Left kidney (tissue), 8 donors: ENCODE measurements at places on chromosomes 7 and 10. TPM values are rescaled to one million over a fixed set of nuclear protein-coding genes. Genes with fewer than 3 reads are reported as not detected.
A peak's percentile ranks its signal among the peaks of the same experiment; 100 is the strongest.

- DNase-seq, result no peak
Measured at GRCh38 chr7:43309706-43310022, 197.2 kb downstream of the HECW1 start.

DNA sequence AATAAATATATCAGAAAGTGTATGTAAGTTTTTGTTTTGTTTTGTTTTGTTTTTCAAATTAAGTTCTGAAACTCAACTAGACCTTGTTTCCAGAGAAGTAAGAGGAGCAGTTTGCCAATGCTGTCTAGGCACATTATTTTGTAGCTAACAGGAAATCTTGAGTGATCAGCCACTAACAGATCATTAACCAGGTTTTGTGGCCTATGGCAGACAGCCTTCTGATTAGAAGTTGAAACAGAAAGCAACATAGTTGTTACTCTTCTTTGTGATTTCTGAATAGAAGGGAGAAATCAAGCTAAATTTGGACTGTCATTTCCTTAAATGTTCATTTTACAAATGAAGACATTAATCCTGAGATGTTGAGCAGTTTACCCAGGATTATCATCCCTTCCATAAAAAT is 142.6 kb downstream of the PLXDC2 start:
- no peak for DNase-seq

- DNase-seq, result peak; percentile 72
Measured at GRCh38 chr7:45923290-45923689, 2.2 kb upstream of the IGFBP3 start.

DNA sequence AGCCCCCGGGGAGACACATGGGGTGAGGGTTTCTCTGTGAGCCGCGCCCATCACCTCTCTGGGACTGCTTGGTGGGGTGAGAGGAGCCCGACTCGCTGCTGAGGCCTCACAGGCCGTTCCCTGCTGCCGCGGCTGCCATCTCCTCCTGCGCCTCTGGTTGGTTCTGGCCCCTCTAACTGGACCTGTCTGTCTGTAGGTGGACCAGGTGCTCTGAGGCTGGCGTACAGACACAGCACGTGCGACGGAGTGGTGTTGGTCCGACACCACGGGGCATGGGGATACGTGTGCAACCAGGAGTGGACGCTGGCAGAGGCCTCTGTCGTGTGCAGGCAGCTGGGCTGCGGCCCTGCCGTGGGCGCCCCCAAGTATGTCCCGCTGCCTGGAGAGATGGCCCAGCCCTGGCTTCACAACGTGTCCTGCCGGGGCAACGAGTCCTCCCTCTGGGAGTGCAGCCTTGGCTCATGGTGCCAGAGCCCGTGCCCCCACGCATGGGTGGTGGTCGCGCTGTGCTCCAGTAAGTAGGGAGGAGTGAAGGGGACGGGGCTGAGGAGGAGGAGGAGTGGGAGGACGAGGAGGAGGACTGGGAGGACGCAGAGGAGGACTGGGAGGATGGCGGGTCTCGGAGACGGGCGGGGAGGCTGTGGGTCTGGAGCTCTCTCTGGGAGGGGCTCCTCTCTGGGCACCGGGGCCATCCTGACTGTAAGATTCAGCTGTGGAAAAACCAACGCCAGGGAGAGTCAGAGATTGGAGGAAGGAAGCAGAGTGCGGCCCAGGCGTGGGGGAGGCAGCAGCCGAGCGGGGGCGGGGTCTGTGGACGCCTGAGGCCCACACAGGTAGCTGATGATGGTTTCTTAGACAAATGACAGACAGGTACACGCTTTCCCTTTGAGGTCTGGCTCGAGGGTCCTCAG is 2.6 kb downstream of the SCART1 start:
- DNase-seq, result no peak

- no peak for DNase-seq
Measured at GRCh38 chr7:23472956-23473843, 2.9 kb upstream of the IGF2BP3 start.

- DNase-seq, result no peak
Measured at GRCh38 chr10:95247200-95247880, 43.5 kb downstream of the PDLIM1 start.

DNA sequence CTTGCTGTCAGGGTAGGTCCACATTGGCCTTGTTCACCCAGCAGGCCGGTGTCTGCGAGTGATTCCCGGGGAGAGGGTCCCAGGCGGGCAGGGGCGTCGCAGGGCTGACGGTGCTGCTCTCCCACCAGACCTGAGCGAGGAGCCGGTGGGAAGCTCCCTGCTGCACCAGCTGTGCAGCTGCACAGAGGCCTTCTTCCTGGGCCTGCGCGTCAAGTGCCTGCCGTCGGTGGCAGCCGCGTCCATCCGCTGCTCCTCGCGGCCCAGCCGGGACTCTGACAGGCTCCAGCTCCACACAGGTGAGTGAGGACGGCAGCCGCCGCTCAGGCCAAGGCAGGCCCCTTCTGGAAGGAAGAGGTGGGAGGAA is 14.6 kb downstream of the AMZ1 start:
- DNase-seq, result no peak

DNA sequence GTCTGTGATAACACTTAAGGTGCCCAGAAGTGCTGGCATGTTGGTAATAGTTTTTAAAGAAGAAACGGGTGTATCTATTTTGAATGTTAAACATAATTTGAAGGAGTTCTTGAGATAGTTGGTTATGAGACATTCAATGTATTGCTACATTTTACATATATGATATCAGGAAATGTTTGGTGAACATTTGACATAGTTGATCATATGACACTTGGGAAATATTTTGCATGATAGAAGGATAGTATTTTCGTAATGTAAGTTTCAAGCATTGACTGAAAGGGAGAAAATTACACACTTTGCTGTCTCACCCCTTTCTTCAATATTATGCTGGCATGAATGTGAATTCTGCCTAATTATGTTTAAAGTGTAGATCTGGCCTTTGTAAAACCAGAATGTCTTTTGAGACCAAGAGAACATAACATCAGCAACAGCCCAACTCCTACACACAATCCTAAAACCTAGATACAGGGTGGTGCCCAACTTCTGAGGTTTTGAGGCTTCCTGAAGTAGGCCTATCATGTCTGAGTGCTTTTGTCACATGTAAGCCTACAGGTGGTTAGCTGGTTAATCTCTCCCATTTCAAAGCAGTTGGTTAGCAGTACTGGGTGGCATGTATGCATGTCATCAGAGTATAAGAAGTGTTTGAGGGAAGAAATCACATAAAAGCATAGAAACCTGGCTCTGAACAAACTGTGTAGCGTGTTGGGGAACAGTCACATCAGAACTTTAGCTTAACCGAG is 2.1 kb downstream of the ADD3 start:
- no peak for DNase-seq

GRCh38 chr7:139825666-139826290 is 3.3 kb upstream of the TBXAS1 start:
- DNase-seq, result no peak

DNA sequence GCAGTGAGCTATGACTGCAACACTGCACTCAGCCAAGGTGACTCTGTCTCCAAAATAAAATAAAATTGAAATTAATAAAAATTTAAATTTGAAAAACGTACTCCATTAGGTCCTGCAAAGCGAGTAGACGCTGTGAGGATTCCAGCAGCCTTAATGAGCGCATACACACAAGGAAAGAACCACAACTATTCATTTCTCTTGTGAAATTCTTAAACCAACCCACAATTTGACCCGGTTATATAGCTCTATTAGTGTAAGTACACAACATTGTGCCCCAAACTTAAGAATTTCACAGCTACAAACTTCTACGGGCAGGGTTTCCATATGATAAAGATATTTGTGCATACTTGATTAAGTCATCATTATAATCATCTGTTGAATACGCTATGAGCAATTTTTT is 84.4 kb downstream of the PARD3 start:
- DNase-seq, result no peak

DNA sequence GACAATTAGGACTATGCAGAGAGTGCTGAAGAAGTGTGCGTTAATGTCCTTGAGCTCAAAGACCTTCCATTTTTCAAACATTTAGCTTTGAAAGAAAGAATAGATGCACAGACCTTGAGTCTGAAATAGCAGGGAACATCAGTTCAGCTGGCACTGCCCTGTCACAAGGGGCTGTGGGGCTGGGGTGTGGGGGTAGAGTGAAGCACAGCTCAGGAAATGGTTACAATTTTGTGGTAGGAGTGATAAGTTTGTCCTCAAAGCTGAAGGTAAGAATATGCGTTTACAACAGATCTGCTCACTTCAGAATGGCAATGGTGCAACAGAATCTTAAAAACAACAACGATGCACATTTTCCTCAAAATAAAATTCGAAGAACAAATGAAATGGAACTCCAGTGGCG is 33.6 kb downstream of the SMKR1 start:
- DNase-seq, result no peak

GRCh38 chr7:18698258-18698734 is 202.7 kb downstream of the HDAC9 start:
- DNase-seq, result no peak

- no peak for DNase-seq
Measured at GRCh38 chr7:22350466-22351328, 6.3 kb downstream of the RAPGEF5 start.

DNA sequence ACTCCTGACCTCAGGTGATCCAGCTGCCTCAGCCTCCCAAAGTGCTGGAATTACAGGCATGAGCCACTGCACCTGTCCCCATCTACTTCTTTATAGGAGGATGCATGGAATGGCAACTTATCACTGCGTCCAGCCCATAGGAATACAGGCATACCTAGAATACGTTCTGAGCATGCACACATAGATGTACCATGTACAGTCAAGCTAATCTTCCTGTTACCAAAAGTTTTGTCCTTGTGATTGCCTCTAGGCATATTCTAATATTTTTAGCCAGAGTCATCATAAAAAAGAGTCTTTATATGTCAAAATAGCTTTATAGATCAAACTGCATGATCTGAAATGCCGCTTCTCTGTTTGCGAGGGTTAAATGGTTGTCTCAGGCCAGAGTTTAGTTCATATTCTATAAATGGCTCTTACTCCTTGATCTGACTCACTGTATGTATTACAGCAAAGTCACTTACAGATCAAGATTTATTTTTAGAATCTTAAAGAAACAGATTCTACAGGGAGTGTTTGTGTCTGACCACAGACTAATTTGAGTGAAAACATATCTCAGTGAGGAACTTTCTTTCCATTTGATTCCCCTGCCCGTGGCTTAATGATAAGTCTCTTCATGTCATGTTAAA is 210.9 kb downstream of the CREB5 start:
- no peak for DNase-seq

- DNase-seq, result no peak
Measured at GRCh38 chr7:26397332-26397731, 105.7 kb downstream of the SNX10 start.

DNA sequence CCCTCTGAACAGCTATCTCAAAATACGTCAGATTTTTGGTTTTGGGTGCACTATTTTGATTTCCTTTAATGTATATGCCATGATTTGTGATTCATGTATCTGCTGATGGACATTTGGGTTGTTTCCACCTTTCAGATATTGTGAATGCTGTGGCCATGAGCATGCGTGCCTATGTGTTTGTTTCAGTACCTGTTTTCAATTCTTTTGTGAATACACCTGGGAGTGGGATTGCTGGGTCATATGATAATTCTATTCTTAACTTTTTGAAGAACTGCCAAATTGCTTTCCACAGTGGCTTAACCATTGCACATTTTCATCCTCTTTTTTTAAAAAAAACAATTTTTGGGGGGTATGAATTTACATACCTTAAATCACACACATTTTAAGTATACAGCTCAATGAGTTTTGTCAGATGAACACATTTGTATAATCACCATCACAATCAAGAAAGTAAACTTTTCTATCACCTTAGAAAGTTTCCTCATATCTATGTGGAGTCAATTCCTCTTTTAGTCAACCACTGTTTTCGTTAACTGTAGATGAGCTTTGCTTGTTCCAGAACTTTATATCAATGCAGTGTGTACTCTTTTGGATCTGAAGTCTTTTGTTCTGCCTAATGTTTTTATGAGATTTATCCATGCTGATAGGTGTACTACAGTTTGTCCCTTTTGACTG is 36.9 kb downstream of the CYP26A1 start:
- no peak for DNase-seq

DNA sequence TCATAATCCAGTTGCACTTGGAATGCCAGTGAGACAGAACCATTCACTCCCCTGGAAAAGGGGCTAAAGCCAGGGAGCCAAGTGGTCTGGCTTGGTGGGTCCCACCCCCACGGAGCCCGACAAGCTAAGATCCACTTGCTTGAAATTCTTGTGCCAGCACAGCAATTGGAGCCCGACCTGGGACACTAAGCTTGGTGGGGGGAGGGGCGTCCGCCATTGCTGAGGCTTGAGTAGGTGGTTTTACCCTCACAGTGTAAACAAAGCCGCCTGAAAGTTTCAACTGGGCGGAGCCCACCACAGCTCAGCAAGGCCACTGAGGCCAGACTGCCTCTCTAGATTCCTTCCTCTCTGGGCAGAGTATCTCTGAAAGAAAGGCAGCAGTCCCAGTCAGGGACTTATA is 200.7 kb upstream of the NPSR1 start:
- no peak for DNase-seq

Gene HELLS
- 63.7 TPM for polyA plus RNA-seq

Gene HMX2
- polyA plus RNA-seq, result 0.75 TPM

Gene BTRC
- polyA plus RNA-seq, result 29.4 TPM

Gene CUX1
- 101 TPM for polyA plus RNA-seq

Gene SPAG6
- polyA plus RNA-seq, result 1.3 TPM

Gene HOXA5
- polyA plus RNA-seq, result 76.0 TPM

Gene GBX1
- polyA plus RNA-seq, result 0.22 TPM
